ENCODE measurements at places on chromosomes 1 and 21.

GRCh38 chr1:96144636-96145035 lies 576.9 kb upstream of the PTBP2 start:
- no peak for DNase-seq

DNA sequence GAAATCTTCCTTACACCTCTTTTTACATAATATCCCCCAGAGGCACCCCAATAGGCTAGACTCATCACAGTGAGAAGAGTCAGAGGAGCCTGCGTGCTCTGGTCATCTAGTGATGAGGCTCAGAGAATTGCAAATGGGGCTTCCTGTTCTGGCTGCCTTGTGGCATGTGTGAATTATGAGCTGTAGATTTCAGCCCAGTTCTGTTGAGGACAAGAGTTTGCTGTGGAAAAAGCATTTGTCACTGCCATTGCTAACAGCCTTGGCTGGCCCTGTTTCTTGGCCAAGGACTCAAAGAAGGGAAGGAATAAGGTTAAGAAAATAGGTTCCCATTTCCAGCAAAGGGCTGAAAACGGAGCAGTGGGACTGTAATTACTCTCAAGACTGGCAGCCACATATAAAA lies 30.7 kb downstream of the MRAP start:
- peak; percentile 72 for DNase-seq

DNA sequence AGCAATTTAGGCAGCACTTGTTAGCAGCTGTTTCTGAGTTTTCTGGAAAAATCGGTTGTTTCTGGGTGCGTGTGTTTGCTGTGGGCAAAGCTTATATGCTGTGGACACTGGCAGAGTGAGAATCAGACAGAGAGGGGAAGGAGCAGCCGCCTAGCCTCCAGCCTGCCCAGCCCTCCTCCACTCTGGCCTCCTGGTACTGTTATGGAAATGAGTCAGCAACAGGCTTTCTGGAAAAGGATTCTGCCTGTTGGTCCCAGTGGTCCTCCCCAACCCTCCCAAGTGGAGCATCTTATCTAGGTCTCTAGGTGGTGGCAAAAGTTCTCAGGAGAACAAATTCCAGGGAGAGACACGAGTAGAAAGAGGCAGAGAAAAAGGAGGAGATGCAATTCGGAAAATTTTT lies 42.2 kb upstream of the GOLT1A start:
- no peak for DNase-seq

DNA sequence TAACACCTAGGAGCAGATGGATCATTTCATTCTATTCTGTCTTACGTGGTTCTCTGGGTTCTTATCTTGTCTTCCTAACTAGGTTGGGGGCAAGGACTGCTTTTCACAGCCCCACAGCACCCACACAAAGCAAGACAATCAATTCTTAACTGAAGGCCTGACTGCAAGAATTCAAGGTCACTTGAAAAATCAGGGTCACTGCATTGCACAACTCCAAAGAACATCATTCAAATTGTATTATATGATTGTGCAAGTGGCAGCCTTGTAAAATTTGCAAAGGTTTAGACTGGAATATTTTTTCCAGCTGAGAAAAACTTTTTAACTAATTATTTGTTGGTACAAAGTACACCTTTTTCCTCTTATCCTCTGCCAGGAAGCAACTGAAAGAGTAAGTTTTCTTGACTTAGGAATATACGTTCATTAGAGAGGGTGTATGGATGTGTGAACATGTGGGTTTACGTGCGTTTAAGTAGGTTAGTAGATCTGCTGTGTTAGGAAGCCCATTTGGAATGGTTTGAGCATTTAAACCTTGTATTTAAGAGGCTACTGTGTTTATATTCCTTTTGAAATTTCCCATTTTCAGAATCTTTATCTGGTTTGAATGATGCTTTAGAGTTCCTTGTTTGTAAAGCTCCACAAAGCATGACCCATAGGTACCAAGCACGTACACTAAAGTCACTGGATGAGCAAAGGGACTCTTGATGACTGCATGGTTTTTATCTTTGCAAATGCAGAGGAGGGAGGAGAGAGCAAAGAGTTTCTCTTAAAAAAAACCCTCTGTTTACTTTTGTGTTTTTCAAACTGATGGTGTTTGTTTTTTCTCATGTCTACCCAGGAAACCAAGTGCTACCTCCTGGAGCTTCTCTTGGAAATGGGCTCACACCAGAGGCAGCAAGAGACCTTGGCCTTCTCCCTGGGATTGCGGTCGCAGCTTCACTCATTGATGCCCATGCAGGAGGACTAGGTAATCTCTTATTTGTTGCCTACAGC lies 214.9 kb downstream of the FGGY start:
- DNase-seq, result no peak

- DNase-seq, result no peak
These were observed 14.7 kb upstream of the SPOCD1 start for GRCh38 chr1:31830511-31830910.

DNA sequence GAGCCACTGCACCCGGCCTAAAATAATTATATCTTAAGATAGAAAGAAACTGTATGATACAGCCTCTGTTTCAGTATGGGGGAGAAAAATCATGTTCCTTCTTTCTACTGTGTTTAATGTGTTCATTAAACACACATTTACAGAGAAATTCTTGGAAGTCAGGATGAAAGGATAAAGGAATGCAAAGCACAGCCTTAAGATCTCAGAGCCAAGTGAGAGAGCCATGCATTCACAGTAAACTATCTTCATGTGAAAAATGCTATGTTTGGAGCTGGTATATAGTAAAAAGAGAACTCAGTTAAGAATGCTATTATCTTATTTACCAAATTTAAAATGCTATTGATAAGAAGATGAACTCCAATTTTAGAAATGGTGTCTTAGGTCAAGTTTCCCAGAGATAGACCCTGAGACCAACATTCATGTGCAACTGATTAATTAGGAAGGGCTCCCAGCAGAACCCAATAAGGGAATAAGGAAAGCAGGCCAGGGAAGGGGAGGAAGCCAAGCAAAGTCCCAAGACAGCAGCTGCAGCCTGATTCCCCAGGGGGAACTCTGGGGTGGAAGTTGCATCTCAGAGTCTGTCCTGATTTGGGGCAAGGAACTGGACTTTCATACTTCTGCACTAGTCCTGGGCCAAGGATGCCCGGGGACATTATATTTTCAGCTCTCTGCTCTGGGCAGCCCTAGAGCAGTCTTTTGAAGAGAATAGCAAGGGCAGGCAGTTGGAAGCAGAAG lies 130.0 kb upstream of the ZNF648 start:
- no peak for DNase-seq

GRCh38 chr1:234769284-234769985 lies 159.5 kb upstream of the IRF2BP2 start:
- DNase-seq, result no peak

DNA sequence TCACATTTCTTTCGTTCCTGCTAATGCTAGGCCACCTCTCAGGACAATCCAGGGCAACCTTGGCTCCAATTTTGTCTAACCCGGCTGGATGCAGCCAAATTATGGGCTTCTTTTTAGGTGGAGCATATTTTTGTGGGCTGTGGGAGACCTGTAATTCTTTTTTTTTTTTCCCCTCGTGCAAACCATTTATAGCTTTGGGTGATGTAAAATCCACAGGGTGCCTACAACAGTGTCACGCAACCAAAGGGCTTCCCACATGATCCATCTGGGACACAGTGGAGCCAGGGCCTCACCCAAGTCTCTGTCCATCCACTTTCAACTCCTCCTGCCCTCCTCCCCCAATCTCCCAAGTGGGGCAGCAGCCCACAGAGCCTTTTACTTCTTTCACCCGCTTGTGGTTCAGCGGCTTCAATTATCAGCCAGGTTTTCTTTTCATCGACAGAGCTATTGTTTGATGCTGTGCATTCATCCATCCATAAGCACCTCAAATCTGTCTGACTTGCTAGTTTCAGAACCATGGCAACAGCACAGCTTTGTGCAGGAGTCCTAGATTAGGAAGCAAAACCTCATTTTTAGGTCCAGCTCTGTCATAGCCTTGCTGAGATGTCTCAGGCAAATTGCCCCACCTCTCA lies 10.0 kb upstream of the OVAAL start:
- DNase-seq, result no peak

- no peak for DNase-seq
These were observed 1.5 kb downstream of the AKIRIN1 start for GRCh38 chr1:38992412-38993111.

DNA sequence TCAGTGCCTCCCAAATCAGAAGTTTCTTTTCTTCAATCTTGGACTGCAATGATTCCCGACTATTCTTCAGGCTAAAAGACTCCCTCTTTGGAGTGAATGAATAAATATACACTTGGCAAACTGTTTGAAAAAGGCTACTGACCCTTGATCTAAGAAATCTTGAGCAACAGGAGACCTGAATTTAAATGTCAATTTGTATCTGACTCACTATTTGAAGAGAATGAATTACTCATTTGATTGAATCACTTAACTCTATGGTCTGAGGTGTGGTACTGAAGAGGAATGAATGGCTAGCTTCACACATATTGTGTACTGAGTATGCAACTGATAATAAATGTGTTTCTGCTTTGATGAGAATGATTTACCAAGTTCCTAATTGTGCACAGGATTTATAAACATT lies 4.6 kb upstream of the SMG7 start:
- DNase-seq, result no peak

- DNase-seq, result no peak
These were observed 143.0 kb downstream of the ELAVL4 start for GRCh38 chr1:50251702-50252101.

GRCh38 chr1:85681087-85681486 lies 27.1 kb downstream of the ZNHIT6 start:
- DNase-seq, result peak; percentile 48

- no peak for DNase-seq
These were observed 4.6 kb downstream of the ERG start for GRCh38 chr21:38493549-38494250.

GRCh38 chr1:5465281-5465711 lies 526.9 kb downstream of the NPHP4 start:
- DNase-seq, result no peak

GRCh38 chr1:29565490-29565889 lies 329.2 kb downstream of the PTPRU start:
- DNase-seq, result no peak

- DNase-seq, result no peak
These were observed 23.0 kb upstream of the ITLN1 start for GRCh38 chr1:160907976-160908375.

DNA sequence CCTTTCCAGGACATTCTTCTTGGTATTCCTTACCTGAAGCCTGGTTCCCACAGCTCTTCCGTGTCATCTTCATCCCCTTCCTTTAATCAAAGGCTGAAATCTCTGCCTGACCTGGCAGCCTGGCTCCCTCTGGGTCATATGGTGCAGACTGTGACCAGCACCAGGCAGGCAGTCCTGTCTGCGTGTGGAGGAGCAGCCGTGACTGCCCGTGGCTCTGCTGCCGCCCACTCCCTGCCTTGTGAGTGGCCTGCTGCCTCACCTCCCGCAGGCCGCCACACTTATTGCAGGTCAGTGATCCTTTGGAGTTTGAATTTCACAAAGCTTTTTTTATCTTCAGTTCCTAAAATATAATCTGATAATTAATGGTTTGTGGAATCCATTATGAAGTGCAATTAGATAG lies 36.2 kb upstream of the EPHA8 start:
- no peak for DNase-seq

DNA sequence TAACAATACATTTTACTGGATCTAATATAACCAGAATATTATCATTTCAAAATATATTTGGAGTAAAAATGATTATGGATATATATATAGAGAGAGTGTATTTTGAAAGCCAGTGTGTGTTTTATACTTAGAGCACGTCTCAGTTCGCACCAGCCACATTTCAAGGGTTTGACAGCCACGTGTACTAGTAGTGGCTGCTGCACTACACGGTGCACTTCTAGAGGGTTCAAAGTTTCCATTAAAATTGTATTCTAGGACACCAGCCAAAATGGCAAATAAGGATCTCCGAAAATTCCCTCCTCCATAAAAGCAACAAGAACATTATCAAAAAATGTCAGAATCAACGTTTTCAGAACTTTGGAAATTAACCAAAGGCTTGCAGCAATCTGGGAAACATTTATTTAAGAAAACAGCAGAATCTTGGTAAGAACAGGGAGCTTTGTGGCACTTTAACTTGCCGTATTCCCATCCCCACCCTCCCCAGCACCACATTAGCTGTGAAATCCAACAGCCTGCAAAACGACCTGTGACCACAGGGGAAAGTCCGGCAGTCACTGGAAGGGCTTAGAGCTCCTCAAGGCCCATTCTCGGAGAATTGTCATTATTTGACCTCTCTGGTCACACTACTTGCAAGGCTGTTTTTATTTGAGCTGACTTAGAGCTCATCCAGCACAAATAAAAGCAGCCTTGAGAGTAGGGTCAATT lies 33.5 kb upstream of the MRPS6 start:
- DNase-seq, result no peak

DNA sequence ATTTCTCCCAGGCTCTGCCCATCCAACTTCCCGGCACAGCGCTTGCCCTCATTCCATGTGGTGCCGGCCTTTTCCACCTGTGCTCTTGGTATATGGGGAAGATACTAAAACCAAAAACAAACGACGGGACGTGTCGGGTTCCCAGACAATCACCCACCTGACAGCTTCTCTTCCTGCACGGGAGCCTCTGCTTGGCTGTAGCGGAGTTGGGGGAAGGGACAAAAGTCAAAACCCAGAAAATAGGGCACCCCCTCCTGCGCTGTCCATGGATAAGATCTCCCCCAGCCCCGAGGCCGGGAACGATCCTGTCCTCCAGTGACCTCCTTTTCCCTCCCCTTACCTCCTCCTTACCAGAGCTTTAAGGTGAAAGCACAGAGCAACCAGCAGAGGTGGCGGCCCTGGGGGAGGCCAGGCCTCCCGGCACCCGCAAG lies 640 bp downstream of the JTB start:
- DNase-seq, result no peak

DNA sequence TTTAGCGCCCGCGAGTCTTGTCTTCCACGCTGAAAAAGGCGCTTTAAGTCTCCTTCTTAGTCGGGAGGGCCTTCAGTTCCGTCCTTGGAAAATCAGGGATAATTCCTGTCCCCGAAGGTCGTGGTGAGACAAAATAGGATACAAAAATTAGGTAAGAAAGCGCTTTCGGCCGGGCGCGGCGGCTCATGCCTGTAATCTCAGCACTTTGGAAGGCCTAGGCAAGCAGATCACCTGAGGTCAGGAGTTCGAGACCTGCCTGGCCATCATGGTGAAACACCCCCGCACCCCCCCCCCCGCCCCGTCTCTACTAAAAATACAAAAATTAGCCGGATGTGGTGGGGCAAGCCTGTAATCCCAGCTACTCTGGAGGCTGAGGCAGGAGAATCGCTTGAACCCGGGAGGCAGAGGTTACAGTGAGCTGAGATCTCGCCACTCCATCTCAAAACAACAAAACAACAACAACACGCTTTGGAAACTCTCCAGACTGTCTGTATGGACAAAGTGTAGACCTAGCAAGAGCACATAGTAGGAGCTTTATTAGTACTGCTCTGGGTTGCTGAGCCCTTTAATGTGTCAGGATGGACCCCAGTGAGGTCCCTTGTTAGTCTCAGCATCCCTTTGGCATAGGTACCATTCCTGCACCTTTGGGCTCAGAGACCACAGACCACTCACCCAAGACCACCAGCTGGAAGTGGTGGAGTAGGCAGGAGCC lies 790 bp upstream of the TMEM54 start:
- no peak for DNase-seq

- DNase-seq, result no peak
These were observed 1.9 kb upstream of the ZFYVE9 start for GRCh38 chr1:52139817-52140540.
